Esophagus mucosa (tissue), 1 donor: ENCODE measurements at places on chromosomes 7 and 10.
A peak's percentile ranks its signal among the peaks of the same experiment; 100 is the strongest.

DNA sequence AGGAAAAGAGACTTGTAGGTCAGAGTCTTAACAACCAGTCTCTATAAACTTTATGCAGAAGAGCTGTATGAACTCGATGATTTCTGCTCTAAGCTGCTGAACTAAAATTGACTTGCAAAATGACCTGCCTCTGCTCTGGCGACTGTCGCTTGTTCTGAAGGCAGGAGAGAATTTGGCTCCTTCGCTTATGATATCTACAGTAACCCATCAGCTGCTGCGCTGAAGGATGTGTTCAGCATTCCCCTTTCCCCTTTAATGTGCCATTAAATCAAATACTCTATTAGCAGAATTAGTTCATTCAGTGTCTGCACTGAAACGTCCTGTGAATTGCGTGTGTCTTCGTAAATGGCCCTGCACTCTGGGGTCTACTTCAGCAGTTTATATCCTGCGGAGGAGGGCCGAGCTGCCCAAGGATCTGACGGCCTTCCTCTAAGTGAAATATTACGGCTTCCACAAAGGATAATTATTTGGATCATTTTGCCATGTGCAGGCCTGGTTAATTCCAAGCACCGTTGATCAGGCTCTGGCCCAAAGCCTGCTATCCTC is 254.9 kb downstream of the SNX10 start:
- ATAC-seq, result no peak

GRCh38 chr10:97868134-97868685 is 18.6 kb downstream of the GOLGA7B start:
- ATAC-seq, result no peak

GRCh38 chr10:32153931-32154330 is 97.7 kb upstream of the KIF5B start:
- ATAC-seq, result no peak

GRCh38 chr10:103839519-103839871 is 15.9 kb downstream of the SH3PXD2A start:
- ATAC-seq, result no peak

DNA sequence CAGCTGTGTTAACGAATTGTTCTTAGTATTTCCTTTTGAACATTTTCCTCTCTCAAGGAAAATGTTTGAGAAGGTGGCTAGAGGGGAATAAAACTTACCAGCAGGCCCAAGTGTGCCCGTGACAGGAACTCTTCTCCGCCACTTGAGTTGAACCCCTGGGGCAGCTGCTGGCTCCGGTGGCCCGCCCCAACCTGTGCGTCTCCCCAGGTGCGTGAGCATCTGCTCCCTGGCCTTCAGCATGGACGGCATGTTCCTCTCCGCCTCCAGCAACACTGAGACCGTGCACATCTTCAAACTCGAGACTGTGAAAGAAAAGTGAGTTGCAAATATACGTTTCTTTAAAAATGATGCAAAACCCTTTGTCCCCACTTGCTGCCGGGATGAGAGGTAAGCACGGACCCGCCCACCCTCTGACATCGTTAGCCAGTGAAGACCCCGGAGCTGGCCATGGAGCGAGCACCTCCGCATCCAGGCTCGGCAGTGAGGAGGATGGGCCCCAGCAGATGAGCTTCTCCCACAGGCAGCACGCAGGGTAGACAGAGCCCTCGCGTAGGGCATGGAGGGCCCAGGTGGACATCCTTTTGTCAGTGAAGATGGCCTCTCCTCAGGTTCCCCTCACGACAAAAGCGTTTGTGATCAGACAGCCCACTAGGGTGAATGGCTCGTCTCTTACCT is 35.7 kb downstream of the WIPI2 start:
- ATAC-seq, result no peak

- no peak for ATAC-seq
Measured at GRCh38 chr7:26467104-26467503, 175.4 kb downstream of the SNX10 start.

DNA sequence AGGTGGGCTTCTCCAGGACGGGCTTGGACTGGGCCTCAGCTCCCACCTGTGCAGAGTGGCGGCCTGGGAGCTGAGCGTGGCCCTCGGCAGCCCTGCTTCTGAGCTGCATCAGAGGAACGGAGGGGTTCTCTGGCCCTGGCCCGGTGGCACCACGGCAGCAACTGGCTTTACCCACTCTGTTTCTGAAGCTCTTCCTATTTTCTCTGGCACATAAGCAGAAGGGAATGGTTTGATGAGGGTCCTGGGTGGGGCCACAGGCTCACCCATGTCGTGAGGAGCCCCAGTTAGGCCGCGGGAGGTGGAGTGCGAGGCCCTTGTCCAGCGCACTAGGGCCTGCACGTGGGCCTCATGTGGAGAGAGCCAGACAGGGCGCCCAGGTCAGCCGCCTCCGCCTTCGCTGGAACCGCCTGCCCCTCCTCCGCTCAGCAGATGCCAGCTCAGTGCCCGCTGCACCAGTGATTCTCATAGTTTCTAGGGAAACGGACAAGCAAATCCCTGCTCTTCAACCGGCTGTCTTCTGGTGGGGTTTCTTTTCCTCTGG is 284.0 kb downstream of the CELF2 start:
- ATAC-seq, result no peak

DNA sequence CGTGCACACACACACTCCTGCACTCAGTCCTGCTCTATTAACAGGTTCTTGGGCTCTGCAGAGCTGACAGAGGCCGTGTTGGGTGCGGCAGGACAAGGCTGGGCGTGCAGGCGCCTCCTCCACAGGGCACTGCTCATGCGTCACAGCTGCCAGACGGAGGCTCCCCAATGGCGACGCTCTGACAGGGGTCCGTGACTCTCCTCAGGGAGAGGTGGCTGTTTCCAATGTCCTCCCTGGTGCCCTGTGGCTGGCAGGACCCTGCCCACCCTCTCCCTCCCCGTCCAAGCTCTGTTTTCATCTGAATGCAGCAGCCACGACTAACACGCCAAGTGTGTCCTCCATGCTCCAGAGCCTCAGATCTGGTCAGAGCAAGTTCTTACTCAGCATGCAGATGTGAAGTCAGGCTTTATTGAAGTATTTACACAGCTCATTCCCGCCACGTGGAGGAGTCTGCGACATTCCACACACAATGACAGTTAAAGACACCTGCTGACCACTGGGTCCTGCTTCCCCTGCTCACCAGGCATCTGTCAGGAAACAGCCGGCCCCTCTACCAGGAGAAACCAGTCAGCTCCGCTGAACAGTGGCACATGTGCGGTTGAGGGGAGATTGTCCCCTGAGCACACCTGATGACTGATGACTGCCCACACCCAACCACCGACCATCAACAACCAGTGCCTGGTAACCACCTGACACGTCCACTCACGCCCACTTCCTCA is 116.7 kb downstream of the VIPR2 start:
- peak; percentile 98 for ATAC-seq

- no peak for ATAC-seq
Measured at GRCh38 chr7:122556873-122557542, 141.9 kb downstream of the RNF133 start.

DNA sequence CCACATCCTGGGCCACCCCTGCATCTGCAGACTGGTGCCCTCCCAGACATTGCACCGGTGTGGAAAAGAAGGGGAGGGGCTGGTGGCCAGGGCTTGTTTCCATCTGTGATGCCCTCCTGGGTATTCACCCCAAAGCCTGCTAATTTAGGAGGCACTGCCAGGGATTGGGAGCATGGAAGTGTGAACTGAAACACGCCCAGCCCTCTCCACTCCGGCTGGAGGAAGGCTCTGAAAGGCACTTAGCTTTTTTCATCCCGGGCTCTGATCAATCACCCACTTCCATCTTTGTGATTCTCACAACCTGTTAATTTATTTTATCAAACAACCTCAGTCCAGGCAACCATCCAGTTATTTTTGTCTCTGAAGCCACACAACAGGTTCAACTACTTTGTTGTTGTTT is 20.9 kb upstream of the CPXM2 start:
- ATAC-seq, result no peak

GRCh38 chr7:15167912-15168311 is 265.4 kb upstream of the DGKB start:
- no peak for ATAC-seq

GRCh38 chr7:47452715-47453092 is 129.2 kb downstream of the TNS3 start:
- no peak for ATAC-seq

DNA sequence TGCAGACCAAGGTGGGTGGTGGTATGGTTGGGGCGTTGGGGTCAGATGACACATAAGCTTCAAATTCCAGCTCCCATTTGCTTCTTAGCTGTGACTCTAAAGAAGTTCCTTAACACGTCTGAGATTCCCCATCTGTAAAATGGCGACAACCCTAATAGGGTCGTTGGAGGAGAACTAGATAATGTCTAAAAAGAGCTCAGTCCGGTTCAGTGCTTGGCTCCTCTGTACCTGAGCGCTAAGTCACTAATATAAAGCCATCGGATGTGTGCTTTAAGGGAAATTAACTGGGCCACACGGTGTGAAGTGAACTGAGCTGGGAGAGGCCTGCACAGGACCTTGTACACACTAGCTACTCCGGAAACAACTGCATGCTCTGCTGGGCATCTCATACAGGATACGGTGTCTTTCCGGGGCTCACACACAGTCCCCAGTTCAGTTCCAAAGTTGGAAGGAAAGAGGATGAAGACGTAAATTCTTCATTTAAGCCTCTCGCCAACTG is 476 bp upstream of the ZFYVE27 start:
- peak; percentile 13 for ATAC-seq

GRCh38 chr7:158369866-158370265 is 217.8 kb downstream of the PTPRN2 start:
- ATAC-seq, result no peak

DNA sequence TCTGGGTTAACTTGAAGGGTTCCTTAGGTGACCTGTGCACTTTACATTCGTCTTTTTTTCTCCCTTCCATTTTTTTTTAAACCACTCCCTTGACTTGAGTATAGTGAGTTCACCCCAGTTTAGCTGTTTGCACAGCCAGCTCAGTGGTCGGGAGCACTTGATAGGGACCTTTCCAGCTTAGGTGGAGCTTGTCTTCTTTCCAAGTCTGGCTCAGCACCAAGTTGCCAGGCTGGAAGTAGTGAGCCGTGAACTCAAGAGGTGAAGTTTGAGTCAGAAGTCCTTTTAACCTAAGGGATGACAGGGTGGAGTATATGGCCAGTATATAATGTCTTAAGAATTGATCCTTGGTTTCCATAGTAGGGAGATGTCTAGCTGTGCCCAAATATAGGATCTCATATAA is 7.2 kb downstream of the DNAH11 start:
- ATAC-seq, result no peak

GRCh38 chr7:40003597-40003996 is 53.5 kb downstream of the CDK13 start:
- no peak for ATAC-seq

GRCh38 chr7:56091591-56091990 is 1.2 kb downstream of the PHKG1 start:
- ATAC-seq, result no peak

GRCh38 chr10:31782701-31783100 is 145.9 kb downstream of the ARHGAP12 start:
- ATAC-seq, result no peak

DNA sequence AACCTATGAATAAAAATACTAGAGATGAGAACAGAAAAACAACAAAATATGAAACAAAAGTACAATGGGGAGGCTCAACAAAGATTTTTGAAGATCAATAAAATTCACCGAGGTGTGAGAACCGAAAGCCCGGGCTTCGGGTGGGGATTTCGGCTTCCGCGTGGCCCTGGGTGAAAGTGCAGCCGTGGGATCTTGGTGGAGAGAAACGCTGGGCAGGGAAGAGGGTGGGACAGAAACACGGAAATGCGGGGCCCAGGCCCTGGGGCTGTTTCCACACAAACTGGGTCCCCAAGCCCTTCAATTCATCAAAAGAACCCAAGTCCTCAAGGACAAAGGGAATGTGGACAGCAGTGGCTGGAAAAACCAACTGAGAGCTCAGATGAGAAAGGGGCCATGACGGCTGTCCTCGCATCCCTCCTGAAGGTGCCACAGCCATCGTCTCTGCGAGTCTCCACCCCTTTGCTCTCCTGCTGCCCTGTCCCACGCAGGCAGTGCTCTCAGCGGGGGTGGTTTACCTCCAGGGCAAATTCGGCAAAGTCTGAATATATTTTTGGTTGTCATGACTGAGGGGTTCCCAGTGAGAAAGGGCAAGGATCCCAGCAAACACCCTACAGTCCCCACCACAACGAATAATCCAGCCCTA is 19.7 kb downstream of the FOXL3 start:
- no peak for ATAC-seq

GRCh38 chr10:55495555-55495954 is 694.5 kb upstream of the PCDH15 start:
- no peak for ATAC-seq
